ENCODE measurements at places on chromosomes 7 and 10.

- no peak for DNase-seq
These were observed 123.0 kb upstream of the DKK1 start for GRCh38 chr10:52191049-52191448.

GRCh38 chr10:80492848-80493521, 38.9 kb downstream of the TSPAN14 start:
- DNase-seq = no peak

DNA sequence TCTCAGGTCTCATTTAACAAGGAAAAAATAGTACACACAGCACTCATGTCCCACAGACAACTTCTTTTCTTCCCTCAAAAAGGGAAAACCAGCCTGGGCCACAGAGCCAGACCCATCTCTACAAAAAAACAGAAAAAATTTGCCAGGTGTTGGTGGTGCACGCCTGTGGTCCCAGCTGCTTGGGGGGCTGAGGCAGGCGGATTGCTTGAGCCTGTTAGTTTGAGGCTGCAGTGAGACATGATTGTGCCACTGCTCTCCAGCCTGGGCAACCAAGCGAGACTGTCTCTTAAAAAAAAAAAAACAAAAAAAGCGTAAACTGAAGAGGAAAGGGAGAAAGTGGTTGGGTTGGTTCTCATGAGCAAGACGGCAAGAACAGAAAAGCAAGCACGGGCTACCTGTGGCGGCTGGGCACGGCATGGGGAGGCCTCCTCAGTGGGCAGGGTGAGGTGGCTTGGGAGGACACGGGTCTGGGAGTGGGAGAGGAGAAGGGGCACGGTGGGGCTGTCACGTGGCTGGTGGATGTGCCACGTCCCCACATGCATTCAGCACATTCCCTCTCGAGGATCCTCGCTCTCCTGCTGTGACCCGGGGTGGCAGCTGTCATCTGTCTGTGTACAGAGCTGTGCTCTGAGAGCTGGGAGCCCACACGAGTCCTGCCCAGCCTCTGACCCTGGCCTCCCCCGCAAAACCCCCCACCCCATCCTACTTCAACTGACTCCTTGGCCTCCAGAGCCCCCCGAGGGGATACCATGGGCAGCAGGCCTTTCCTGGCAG, 219.7 kb downstream of the MLLT10 start:
- DNase-seq = no peak

GRCh38 chr7:128351296-128352152, 7.8 kb upstream of the RBM28 start:
- no peak for DNase-seq

GRCh38 chr10:80513106-80513505, 24.6 kb upstream of the SH2D4B start:
- no peak for DNase-seq

DNA sequence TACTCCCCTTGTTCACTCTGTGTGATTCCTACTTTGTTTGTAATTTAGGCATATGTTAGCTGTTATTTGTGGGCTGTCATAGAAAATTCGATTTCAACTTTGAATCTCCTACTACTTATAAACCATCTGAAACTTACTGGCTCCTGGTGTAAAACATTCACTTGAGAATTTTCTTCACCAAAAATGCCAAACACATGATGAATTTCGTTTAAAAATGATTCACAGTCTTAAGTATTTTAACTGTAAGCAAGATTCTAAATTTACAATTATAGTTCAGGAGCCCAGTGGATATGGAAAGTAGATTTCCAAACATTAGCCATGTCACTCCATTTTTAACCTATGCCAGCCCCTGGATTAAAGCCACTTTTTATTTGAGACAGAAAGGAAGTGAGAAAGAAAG, 3.1 kb downstream of the CPED1 start:
- DNase-seq = no peak

DNA sequence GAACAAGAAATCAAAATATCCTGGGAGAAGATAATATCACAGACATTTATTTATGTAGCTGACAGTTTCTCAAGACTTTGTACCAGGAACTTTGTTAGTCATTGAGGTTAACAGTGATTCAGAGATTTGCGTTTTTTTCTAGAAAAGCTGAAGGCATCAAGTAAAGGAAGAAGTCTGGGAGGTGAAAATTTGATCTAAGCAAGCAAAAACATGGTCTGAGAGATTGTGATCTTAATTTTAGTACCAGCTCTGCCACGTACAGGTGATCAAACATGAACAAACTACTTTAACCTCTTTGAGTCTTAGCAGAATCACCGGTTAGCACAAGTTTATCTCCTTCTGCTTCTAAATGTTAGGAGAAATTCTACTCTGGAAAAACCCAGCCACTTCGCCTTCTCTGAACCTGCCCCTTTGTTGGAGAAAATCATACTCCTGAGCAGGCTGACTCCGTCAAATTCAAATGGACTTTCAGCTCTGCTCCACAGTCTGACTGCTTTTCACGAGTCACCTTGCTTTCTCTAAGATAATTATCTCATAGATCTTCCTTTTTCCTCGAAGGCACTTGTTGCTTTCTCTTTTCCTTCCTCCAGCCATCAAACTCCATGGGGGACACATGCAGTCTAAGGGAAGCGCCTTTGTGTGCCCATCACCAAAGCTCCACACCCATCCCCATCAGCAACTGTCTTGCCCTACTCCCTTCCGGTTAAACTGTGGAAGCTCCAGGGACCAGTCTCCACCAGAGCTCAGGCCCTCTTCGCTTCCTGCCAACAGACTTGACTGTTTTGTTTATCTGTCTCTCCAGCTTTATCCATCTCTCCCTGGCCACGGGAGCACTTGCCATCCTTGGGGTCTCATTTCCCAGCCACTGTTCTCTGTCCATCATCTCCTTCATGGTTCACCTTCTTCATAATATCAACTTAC, 86.3 kb downstream of the PRKCQ start:
- DNase-seq = no peak

- DNase-seq = no peak
These were observed 96.2 kb downstream of the APBB1IP start for GRCh38 chr10:26534384-26534783.

DNA sequence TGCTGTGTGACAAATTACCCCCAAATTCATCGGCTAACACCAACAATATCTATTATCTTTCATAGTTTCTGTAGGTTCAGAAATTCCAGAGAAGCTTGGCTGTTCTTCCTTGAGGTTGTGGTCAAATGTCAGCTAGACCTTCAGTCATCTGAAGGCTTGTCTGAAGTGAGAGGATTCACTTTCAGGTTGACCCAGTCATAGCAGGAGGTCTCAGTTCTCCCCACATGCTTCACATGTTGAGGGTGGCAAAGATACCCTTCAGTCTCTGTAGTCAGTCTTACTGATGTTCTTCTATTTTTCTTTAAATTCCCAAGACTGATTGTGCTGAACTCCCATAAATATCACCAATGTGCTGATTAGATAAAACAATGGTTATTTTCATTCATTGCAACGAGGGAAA, 1692.0 kb downstream of the REEP3 start:
- no peak for DNase-seq

DNA sequence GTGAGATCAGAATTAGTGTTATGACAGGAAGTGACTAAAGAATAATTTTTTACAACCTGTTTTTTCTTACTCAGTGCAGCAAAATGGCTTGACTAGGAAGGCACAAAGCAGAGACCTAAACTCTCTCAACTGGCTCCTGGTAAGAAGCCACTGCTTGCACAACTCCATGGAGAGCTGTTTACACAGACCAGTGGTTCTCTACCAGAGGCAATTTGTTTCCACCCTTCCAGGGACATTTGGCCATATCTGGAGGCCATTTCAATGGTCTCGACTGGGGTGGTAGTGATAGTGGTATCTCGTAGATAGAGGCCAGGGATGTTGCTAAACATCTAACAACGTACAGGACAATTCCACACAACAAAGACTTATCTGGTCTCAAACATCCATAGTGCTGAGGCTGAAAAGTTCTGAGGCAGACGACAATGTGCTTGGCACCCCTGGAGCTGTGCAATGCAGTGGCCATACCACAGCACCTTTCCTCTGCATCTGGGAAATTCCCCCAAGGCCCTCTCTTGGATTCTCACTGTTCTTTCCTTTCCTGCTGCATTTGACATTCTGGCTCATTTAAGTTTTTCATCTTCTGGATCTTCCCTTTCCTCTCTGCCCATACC, 105.4 kb upstream of the LAMB4 start:
- no peak for DNase-seq

- no peak for DNase-seq
These were observed 636.8 kb downstream of the PHTF2 start for GRCh38 chr7:78435355-78435754.

DNA sequence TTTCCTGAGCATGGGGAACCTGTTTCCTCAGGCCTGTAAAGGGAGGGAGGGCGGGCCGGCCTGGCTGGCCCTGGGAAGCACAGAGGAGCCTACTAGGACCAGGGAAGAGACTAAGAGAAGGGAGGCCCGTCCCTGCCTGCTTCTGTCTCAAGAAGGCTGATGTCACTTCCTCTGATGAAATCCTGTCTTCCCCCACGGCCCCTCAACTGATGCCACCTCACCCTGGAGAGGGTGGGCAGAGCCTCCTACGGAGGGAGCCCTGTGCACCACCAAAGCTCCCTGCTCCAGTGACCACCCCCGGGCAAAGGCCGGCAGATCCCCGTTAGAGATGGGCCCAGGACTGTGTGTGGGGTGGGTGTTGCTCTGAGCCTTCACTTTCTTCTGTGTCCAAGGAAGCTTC, 1.0 kb upstream of the PILRA start:
- DNase-seq = no peak

GRCh38 chr7:68043546-68043945, 1046.9 kb downstream of the TYW1 start:
- DNase-seq = no peak

DNA sequence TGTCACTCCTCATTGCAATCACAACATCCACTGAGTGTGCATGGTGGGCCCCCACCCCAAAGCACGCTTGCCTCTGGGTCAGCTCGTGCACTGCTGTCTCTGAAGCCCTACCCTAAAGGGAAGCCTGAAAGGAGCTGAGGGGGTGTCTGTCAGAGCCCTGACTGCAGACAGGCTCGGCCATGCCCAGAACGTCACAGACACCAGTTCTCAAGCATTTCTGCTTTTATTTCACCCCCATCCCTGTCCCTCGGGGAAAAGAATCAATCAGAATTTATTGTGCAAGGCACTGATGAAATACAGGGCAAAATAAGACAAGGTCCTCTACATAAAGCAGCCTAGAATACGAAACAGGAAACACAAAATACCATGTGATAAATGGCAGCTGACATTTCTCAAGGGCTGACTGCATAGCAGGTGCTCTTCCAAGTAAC, 231.8 kb downstream of the WDR37 start:
- no peak for DNase-seq

Data from stimulated activated CD8-positive, alpha-beta memory T cell treated with anti-CD3 and anti-CD28 coated beads, Interleukin-4, amount 100 ng/mL, for 1 hour (primary cell).